Ureter (tissue), 1 donor: ENCODE measurements at places on chromosomes 6 and 20.

- DNase-seq = no peak
These were observed 113.2 kb downstream of the FNDC1 start for GRCh38 chr6:159282421-159282820.

GRCh38 chr6:32842690-32843089 lies 1.2 kb downstream of the PSMB8 start:
- DNase-seq = no peak

DNA sequence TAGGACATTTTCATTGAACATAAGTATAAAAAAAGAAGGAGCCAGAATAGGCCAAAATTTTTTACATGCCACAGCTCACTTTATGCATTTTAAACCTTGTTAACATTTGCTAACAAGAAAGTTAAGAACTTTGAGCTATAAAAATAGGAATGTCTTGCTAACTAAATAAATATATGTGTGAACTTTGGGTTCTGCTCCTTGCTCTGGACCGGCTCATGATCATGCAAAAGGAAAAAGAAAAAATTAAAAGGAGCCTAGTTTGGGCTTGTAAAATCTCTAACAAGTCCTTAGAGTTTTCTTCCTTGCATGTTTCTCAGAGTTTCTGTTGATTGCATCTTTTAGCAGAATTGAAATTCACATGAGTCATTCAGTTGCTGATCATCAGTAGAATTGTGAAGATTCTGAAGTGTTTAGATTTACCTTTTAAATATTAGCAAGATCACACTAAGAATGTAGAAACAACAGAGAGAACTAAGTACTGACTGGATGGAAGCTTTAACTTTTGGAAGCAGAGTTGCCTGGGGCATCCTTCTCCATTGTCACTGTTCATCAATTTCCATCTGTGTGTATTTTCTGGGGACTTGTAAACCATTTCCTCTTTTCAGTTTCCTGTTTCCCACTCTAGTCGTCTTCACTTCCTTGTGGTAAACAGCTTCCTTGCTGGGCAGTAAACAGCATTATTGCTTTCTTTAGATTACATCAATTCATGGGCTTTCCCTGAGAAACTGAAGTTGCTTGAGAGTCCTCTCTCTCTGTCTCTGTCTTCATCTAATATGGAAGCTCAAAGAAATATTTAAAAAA lies 458.4 kb upstream of the BTBD3 start:
- no peak for DNase-seq

- no peak for DNase-seq
These were observed 20.1 kb downstream of the KCNK17 start for GRCh38 chr6:39294133-39294532.

DNA sequence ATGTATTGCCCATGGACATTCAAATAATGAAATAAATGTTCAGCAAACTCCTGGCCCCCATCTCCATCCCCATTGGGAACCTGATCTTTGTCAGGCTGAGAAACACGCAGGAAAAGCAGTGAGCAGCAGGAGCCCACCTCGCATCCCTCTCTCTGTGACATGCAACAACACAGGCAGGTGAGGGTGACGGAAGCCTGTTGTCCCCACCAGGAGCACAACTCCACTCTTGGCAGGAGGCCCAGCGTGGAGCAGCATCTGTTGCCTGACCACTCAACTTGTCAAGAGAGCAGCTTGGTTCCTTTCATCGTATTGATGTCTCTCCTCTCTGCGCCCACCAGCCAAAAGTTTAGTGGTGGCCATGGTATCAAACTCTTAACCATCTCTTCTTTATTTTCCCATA lies 586.9 kb upstream of the ARID1B start:
- DNase-seq = no peak
